ENCODE measurements at places on chromosomes 4 and X.

- DNase-seq, result no peak
Measured at GRCh38 chrX:17033225-17033624, 86.8 kb downstream of the REPS2 start.

- DNase-seq, result peak; percentile 53
Measured at GRCh38 chrX:10831716-10832502, 211.5 kb upstream of the MID1 start.

- no peak for DNase-seq
Measured at GRCh38 chrX:73977542-73978169, 326.3 kb upstream of the ZCCHC13 start.

- DNase-seq, result no peak
Measured at GRCh38 chr4:71206763-71207162, 132.1 kb upstream of the SLC4A4 start.

GRCh38 chr4:40722576-40723161 is 27.1 kb upstream of the NSUN7 start:
- DNase-seq, result no peak

GRCh38 chr4:78762529-78762928 is 13.6 kb upstream of the BMP2K start:
- no peak for DNase-seq

Measured in NCI-H1436 treated with DMSO at 0.1 percent for 48 hours (cell line).